Endothelial cell of umbilical vein (primary cell): ENCODE measurements at places on chromosomes 6 and 20. TPM values are rescaled to one million over a fixed set of nuclear protein-coding genes. Genes with fewer than 3 reads are reported as not detected.
A peak's percentile ranks its signal among the peaks of the same experiment; 100 is the strongest.

- DNase-seq: no peak
These were observed 86.7 kb downstream of the MKKS start for GRCh38 chr20:10347086-10347880.

DNA sequence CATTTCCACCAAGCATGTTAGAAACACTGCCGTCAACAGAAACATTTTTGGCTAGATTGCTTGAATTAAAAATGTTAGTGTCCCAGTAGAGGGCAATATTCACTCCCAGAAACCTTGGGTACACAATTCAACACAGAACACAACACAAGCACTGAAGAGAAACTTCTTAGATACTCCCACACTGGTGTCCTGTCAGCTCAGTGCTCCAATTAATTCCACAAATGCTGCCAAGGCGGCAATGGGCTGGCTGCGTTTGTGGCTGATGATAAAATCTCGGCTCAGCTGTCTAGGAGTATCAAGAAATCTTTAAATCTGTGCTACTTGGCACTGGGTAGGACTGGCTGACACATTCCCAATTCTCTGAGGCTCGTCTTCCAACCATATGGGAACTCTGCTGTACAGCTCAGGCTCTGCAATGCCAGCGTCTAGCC lies 39.3 kb downstream of the BEND3 start:
- DNase-seq: no peak

- no peak for DNase-seq
These were observed 114.5 kb upstream of the TMEM170B start for GRCh38 chr6:11423072-11423471.

GRCh38 chr20:24917797-24918578 lies 31.1 kb upstream of the CST7 start:
- peak; percentile 55 for DNase-seq

GRCh38 chr6:25963426-25964123 lies 973 bp downstream of the TRIM38 start:
- peak; percentile 34 for DNase-seq

DNA sequence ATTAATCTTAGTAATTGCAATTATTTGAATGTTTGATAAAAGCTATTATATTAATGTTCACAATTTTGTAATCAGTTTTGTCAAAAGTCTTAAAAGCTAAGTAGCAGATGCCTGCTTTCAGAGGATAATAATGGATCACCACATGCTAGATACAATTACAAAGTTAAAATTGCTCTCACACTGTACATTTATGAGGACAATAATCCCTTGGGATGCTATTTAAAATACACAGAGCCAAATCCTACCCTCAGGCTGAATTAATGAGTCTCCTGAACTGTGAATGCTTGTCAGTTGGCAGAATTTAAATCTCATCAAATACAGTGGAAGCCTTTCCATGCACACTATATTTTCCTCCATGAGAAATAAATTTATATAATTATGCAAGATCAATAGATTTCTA lies 153.3 kb upstream of the SYNCRIP start:
- DNase-seq: no peak

- peak; percentile 81 for DNase-seq
These were observed 88.0 kb upstream of the TULP1 start for GRCh38 chr6:35600659-35601125.

DNA sequence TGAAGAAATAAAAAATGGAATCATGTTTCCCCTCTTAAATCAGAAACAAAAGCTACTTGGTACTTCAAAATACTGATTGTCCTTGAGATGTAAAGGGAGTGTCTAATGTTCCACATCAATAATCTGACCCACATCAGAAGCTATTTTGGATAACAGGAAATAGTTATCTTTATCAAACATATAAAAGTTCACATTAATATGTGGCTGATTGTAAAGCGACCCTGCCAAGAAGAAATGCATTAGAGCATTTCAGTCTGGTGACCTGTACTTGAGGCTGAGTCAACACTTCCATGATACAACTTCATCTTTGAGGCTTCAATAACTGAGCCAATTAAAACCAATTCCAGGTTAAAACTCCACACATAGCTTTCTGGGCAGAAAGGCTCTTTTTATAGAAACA lies 31.8 kb downstream of the SYNE1 start:
- peak; percentile 11 for DNase-seq

GRCh38 chr6:31541059-31541657 lies 645 bp downstream of the DDX39B start:
- DNase-seq: no peak

GRCh38 chr6:148770408-148771211 lies 23.8 kb downstream of the UST start:
- DNase-seq: no peak

DNA sequence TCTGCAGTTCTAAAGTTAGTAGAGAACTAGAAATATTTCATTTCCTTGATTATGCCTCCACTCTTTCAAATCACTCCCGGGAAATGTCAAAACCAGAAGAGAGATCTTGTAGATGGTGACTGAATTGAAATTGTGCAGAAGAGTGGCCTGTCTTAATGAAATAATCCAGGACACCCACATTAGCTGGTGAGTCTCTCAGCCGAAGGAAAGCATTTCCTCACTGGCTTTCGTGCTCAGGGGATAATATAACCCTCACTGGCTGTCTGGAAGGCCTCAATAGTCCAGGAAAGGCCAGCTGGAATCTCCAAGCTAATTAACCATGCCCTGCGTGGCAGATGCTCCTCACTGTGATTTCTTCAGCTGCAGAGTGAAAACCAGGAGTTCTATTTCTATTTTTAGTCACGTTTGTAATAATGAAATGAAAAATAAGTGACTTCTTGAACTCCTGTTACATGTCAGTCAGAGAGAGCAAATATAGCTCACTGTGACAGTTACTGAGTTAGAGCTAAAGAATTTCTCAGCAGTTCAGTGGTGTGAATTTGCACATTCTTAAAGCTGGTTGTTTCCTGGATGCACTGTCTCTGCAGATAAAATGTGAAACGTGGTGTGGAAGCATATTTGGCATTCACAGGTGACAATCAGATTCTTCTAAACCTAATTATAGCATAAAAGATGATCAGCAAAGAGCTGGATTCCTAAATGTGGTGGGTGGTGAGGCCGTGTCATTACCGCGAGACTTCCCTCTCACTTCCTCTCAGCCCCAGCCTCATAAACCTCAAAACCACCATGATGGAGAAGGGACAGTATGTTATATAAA lies 211.7 kb downstream of the LMBRD1 start:
- no peak for DNase-seq

DNA sequence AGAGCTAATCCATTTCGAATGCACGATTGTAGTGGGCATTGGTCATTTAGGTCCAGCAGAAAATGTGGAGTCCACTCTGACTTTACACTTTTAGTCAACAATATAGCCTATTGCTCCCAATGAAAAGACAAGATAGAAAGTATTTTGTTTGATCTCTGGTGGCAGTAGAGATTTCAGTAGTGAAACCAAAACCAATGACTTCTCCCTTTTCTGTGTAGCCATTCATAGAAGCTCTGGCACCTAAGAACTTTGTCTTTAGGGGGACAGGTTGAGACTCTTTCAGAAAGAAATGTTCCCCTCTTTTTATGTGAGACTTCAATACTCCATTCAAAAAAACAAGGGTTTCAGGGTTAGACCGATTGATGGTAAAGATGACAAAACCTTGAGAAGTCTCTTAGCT lies 510.8 kb upstream of the POU3F2 start:
- DNase-seq: no peak

GRCh38 chr6:1787894-1788293 lies 178.2 kb downstream of the FOXC1 start:
- peak; percentile 92 for DNase-seq

GRCh38 chr6:168120390-168121302 lies 41.6 kb upstream of the FRMD1 start:
- no peak for DNase-seq

DNA sequence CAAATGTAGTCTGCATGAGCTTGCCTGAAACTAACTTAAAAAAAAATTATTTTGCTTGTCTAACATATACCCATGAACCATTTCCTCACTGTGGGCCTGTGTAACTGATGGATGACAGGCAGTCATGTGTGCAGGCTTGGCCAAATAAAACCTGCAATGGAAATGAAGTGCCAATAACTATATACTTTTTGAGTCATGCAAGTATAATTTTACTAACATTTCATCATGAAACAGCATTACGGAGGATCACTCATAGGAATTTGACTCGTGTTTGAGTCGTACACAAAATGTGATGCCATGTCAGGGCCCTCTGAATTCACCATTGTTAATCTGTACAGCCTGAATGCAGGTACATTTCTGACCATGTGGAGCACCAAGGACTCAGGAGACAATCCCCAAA lies 46.6 kb downstream of the HDDC2 start:
- DNase-seq: no peak

Gene TBCC
- total RNA-seq: 17.1 and 19.1 TPM in 2 replicates

Gene ZSCAN23
- total RNA-seq: 1.6 and 1.7 TPM in 2 replicates

Gene OR12D3
- not detected in 2 replicates for total RNA-seq

Gene IL20RA
- not detected in 2 replicates for total RNA-seq
